ENCODE measurements at places on chromosomes 6 and 20.

DNA sequence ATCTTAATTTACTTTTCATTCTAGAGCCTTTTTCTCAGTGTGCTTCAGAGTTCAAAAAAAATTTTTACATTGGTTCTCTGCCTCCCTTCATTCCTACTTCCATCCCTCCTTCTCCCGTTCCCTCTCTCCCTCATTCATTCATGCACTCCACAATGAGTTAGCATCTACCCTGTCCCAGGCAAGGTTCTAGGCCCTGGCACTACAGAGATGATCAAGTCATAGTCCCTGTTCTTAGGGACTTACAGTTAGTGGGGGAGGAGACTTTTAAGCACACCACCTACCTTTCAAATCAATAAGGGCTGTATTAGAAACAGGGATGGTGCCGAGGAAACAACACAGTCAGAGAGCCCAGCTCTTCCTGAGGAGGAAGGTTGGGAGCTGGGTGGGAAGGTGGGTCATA lies 40.3 kb downstream of the MAP3K5 start:
- no peak for DNase-seq
- H3K4me1 ChIP-seq, result no peaks in the 10 kb centered on the region
- no peak overlapping the region for H3K4me3 ChIP-seq
- H3K36me3 ChIP-seq, result no peaks in the 10 kb centered on the region

DNA sequence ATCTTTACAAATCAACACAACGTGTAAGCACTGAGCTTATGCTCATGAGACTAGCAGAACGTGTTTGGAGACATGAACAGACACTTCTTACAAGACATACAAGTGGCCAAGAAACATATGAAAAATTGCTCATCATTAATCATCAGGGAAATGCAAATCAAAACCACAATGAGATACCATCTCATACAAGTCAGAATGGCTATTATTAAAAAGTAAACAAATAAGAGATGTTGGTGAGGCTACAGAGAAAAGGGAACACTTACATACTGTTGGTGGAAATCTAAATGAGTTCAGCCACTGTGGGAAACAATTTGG lies 327.9 kb upstream of the SOX4 start:
- H3K27ac ChIP-seq, result no peak overlapping the region
- no peak for DNase-seq
- no peak overlapping the region for H3K4me3 ChIP-seq
- H3K27me3 ChIP-seq, result no peaks in the 10 kb centered on the region
- H3K4me1 ChIP-seq, result no peaks in the 10 kb centered on the region

GRCh38 chr6:83047065-83047754 lies 18.4 kb downstream of the UBE3D start:
- H3K27me3 ChIP-seq, result no peaks in the 10 kb centered on the region
- H3K36me3 ChIP-seq, result no peaks in the 10 kb centered on the region
- H3K4me3 ChIP-seq, result no peak overlapping the region
- DNase-seq, result no peak
- H3K27ac ChIP-seq, result no peak overlapping the region
- H3K4me1 ChIP-seq, result no peaks in the 10 kb centered on the region

GRCh38 chr6:95949985-95950384 lies 65.8 kb upstream of the FUT9 start:
- no peak overlapping the region for H3K27ac ChIP-seq
- no peak overlapping the region for H3K4me3 ChIP-seq
- no peaks in the 10 kb centered on the region for H3K27me3 ChIP-seq
- H3K4me1 ChIP-seq, result no peaks in the 10 kb centered on the region

- H3K4me3 ChIP-seq, result no peak overlapping the region
- no peaks in the 10 kb centered on the region for H3K27me3 ChIP-seq
- DNase-seq, result peak; percentile 69
Observed at GRCh38 chr6:139881728-139882211, 507.3 kb upstream of the CITED2 start.

DNA sequence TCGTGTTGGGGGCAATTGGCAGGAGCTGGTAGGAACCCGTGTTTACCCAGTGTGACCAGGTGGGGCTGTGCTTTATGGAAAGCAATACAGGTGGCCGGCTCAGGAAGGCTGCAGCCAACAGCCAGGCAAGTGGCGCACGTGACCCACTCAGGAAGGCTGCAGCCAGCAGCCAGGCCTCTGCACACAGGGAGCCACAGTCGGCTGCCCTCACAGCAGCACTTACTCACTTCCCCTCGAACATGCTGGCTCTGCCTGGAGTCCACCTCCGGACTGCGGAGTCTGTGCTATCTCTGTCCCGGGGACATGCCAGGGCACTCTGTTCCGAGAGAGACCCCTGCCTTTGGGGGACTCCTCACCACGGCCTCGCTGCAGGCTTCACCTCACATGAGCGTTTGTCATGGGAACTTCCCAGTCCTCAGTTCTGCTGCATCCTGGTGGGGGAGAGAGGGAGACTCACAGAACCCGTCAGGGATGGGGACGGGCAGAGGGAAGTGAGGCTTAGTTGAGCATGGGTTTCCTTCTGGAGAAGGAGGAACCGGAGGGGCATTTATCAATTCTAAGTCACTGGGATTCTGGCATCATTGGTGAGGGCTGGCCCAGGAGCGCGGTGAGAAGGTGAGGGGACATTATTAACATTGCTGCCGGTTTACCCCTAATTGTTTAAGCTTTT lies 76.8 kb downstream of the TTLL2 start:
- H3K27ac ChIP-seq, result no peak overlapping the region
- no peaks in the 10 kb centered on the region for H3K27me3 ChIP-seq
